Stimulated activated CD4-positive, alpha-beta T cell treated with anti-CD3 and anti-CD28 coated beads, Interleukin-2, amount 100 ng/mL, for 24 hours (primary cell): ENCODE measurements at places on chromosomes 7 and 10.

DNA sequence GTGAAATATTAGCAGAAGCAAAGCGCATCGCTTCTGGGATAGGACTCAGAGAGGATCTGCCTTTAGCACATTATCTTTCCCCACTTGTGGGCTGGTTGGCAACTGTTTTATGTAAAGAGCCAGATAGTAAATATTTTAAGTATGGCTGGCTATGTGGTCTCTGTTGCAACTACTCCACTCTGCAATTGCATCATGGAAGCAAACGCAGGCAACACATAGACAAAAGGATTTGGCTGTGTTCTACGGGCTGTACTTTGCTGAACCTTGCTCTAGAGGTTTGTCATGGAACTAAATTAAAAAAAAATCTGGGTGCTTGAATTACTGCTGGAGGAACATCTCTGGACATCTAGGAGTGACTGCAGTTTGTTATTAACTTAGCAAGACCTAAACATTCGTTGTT is 307.8 kb upstream of the TPK1 start:
- no peak for DNase-seq

GRCh38 chr10:69104994-69105790 is 17.3 kb downstream of the SRGN start:
- DNase-seq: no peak

DNA sequence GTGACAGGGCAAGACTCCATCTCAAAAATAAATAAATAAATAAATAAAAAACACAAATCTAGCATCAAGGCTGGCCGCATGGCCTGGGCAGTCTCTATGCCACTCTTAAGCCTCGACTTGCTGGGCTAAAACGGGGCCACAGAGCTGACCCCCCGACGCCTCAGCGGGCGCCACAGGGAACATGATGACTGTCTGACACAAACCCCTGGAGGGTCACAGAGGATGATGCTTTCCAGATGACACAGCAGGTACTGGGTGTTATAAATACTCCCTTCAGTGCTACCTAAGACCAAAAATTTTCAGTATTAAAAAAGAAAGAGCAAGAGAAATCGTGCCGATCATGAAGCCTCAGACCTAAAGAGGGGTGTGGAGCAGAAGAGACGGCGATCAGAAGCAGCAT is 176.8 kb downstream of the MAD1L1 start:
- DNase-seq: no peak

DNA sequence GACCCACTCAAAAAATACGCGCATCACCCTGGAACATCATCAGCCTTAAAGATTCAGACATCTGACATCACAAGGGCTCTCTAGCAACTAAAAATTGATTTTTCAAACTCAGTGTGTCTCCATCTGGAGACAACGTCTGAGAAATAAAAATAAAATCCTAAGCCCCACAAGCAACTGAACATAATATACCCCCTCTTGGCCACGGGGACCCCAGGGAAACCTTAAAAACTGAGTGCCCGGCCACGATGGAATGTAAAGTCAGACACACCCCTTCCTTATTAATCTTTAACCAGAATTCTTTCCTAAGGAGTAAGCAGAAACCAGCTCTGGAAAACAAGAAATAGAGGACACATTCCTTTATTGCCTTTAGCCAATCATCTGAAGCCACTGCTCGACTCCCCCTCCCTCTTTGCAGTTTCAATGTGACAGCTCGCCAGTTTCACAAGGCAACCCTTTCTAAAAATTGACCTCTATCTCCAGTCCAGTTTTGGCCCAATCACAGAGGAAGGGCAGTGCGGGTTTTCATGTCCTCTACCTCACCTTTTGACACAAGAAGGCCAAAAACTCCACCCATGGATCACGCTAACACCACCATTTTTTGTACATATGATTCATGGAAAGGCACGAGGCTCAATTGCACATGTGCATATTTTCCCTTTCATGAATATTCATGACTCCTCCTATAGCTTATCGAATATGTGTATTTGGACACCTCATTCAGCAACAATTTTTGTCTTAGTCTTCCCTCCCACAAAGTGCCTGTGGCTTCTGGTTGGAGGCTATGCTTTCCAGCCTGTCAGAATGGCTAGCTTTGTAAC is 24.2 kb downstream of the IFIT3 start:
- DNase-seq: no peak

DNA sequence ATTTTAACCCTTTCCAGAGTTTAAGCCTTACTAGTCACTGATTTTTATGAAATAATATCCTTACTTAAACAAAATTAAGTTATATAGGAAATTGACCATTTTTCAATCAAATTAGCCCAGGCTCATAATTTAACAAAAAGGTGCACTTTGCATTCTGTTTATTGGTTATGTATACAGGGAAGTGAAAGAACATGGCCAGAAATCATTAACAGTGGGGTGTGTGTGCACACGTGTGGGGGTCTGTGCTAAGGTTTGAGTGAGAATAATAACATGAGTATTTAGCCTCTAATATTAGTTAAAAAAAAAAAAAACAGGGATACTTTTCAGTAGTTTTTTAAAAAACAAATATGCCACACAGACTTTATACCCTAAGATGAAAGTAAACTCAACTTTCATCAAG is 510.5 kb upstream of the PFKP start:
- DNase-seq: no peak

GRCh38 chr7:124700655-124701054 is 64.9 kb downstream of the GPR37 start:
- no peak for DNase-seq

DNA sequence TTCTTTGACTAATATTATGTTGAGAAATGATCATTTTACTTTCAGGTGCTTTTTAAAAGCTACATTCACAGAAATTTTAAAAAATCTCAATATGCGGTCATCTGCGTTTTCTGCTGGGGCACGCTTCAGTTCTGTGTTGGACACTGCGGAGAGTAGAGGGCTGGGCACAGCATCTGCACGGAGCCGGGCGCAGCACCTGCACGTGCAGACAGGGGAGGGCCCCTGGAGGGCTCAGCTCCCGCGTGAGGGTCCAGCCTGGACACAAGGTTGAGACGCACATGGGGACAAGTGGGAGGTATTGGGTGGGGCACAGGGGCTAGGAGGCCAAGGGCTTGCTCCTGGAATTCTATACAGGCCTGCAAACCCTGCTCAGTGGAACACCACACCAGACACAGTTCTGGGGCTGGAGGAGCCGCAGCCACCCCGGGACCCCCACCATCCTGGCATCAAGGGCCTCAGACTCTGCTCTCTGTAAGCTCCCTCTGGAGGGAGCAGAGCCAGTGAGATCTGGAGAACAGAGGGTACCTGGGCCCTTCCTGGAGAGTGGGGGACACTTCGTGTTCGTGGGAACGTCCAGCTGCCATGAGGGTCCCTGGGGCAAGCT is 20.4 kb upstream of the FAM20C start:
- no peak for DNase-seq

GRCh38 chr10:71850021-71850742 is 869 bp downstream of the PSAP start:
- DNase-seq: no peak

DNA sequence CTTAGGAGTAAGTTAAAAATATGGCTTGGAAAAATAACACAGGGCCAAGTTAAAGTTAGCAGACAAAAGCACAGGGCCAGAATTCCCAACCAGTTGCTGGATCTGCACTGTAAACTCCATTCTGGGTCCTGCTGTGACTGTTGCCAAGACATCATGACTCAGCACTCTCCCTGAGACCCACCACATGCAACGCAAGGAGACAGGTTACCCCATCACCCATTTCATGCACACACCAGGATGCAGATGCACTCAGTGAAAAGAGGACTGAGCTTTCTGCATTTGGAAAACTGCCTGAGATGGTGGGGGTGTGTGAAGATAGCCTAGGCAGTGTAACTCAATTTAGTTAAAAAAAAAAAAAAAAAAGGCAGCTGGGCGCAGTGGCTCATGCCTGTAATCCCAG is 97.6 kb upstream of the ZNF438 start:
- DNase-seq: no peak

DNA sequence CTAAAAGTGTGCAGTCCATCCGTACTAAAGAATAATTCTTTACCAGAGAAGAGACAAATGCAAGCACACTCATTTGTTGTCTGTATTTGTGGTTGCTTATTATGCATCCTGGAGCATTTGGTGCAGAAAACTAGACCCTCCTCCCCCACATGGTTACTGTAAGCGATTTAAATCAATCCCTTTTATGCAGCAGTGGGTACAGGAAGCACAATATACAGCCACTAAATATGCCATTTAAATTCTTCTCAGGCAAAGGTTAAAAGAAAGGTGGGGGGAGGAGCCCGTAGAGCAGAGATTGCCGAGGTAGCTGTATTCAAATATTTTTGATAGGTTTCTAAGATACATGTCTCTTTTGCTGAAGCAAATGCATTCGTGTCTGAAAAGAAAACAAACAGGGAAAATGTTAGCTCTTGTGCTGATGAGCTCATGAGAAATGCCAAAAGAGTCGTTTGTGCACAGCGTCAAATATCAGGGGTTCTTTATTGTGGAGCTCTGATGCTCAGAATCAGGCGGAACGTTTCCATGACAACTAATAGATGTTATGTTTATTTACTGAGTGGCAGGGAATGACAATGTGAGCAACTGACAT is 131.3 kb upstream of the NPVF start:
- no peak for DNase-seq

GRCh38 chr10:21733710-21734109 is 199.7 kb downstream of the MLLT10 start:
- no peak for DNase-seq

DNA sequence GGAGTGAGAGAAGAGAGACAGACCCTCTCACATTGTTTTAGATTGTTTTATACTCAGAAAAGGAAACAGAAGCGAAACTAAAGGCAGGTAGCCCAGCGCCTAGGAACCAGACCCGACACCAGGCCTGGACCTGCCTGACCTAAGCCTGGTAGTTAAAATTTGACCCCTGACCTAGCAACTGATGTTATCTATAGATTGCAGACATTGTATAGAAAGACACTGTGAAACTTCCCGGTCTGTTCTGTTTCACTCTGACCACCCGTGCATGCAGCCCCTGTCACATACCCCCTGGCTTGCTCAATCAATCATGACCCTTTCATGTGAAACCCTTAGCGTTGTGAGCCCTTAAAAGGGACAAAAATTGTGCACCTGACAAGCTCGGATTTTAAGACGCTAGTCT is 31.6 kb downstream of the VIPR2 start:
- DNase-seq: no peak

DNA sequence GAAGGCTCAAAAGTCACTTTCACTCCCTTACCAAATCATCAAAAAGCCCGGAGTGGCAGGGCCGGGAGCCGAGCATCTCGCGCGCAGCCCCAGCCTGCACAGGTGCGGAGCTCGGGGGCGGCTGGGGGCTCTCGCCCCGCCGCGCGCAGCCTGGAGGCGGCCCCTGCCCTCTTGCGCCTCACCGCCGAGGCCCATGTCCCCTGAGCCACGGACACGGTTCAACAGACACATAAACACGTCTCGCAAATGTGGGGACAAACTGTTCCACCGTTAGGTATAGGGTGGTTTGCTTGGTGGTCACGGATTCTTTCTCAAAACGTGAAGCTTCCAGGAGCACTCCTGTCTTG is 700 bp downstream of the GSAP start:
- DNase-seq: peak; percentile 26

- DNase-seq: no peak
These were observed 36.3 kb downstream of the CCM2 start for GRCh38 chr7:45036317-45036716.

GRCh38 chr7:38492010-38492409 is 139.2 kb downstream of the AMPH start:
- no peak for DNase-seq

DNA sequence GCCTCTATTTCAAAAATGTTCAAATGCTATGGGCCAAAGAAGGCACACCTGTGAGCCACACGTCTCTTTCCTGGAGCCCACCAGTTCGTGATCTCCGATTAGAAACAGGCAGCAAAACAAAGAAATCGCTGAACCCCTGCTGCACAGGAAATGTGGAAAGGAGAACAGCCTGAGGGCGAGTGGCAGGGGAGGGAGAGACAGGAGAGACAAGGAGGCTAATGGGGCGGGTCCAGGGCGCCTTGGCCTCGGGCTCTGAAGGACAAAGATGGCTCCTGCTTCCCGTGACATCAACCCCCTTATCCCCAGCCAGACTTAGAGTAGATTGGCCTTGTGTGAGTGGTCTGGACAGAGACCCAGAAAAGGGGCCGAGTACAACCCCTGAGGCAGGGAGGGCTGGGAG is 62.4 kb upstream of the DOCK1 start:
- DNase-seq: no peak

DNA sequence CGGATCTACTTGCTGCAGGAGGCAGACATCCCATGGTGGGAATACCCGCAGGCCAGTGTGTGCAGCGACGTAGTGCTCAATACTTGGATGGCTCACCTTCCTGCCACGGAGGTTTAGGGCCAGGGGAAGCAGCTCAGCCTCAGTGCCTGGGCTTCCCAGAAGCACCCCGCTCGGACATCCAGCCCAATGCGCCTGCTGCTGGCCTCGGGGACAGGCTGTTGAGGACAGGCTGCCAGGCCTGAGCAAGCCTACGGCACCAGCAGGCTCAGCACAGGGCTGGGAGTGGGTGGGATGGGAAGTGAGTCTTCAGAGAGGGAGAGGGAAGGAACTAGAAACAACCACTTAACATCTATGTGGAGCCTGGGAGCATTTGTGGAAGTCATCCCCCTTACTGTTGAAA is 441.3 kb upstream of the MGMT start:
- no peak for DNase-seq

- DNase-seq: peak; percentile 95
These were observed at the start of gene VGF for GRCh38 chr7:101165075-101165957. Gene VGF, minus strand, starts transcription at chr7:101165569. Its CDS starts 726 bp downstream, at chr7:101164843.

- DNase-seq: no peak
These were observed 109.0 kb downstream of the PHF14 start for GRCh38 chr7:11082552-11083213.

- DNase-seq: no peak
These were observed 41.7 kb upstream of the NRF1 start for GRCh38 chr7:129569811-129570215.

GRCh38 chr10:113180401-113181154 is 230.5 kb downstream of the TCF7L2 start:
- DNase-seq: no peak

- no peak for DNase-seq
These were observed 1128.7 kb downstream of the CNTNAP2 start for GRCh38 chr7:147245274-147245673.

DNA sequence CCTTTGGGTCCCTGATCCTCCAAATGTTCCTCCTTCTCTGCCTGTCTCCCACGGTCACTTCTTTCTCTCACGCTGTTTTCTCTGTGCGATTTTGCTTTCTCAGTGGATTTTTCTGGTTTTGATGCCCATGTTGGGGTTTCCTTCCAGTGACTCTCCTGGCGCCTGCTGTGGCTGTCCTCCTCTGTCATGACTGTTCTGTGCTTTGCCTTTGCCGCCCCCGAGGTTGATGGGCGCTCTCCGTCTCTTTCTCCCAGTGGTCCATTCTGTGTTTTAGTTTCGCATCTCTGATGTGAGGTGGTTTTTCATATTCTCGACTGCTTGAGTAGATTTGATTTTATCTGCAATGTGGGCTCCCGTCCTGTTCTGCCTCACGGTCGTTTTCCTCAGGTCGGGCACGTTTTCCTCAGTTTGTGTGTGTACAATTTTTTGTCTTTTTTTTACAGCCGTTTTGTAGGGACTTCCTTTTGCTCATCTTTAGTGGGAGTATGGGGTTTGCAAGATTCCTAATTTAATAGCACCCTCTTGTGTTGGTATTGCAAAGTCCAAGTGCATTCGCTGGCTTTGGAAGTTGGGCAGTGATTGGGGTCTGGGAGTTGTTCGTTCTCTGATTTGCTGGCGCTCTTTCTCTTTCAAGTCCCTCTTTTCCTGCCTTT is 100.0 kb downstream of the INPP5A start:
- DNase-seq: peak; percentile 23
